D721Med (cell line): ENCODE measurements at places on chromosomes 1 and 21.

DNA sequence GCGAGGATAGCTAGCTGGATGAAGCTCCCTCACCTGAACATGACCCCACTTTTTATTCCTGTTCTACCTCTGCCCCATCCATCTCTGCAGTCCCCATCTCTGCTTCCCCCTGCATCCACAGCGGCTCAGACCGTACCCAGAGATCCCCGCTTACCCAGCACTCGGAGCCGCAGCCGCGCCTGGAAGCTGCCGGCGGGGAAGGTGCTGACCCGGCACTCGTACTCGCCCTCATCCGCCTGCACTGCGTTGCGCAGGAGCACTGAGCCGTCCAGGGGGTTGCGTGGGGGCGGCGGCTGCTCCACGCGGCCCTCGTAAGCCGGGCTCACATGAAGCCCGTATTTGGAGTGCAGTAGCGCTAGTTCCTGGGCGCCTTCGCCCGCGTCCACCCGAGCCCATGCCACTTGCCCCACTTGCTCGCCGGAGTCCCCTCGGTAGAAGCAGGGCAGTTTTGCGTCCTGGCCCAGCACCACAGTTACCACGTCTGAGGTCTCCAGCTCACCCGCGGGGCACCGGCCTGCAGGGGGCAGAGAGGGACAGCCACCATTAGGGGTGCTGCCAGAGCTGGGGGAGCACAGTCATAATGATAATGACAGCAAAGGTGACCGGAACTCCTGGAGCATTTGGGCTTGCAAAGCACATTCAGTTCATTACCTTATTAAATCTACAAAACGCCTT is 9.8 kb downstream of the NECTIN4 start:
- DNase-seq, result no peak

DNA sequence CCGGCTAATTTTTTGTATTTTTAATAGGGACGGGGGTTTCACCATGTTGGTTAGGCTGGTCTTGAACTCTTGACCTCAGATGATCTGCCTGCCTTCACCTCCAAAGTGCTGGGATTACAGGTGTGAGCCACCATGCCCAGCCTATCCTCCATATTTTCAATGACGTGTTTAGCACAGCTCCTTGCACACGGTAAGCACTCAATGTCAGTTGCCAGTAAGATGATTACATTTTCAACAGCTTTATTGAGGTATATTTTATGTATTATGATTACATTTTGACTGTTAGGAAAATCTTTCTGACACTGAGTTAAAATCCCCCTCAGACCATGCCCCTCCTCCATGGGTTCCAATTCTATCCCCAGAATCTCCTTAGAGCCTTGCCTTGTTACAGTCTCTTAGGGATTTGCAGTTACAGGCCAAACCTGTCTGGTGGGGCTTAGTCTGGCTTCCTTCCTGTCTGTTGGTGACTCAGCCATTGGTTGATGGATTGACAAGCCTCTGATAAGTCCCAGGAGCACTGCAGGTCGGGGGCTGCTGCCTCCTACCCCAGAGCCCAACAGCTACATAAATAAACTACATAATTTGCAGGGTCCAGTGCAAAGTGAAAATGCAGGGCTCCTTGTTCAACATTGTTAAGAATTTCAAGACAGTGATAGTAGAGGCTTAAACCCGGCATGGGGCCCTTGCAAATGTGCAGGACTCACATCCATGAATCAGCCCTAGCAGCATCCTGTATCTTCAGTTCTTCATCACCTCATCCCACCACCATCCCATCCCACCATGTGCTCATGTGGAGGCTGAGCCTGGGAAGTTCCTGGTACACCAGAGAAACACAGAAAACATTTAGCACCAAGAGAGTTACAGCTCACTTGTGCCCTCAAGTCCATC is 23.4 kb downstream of the COA7 start:
- DNase-seq, result peak; percentile 41

GRCh38 chr1:213393860-213394259 is 342.8 kb downstream of the RPS6KC1 start:
- no peak for DNase-seq

DNA sequence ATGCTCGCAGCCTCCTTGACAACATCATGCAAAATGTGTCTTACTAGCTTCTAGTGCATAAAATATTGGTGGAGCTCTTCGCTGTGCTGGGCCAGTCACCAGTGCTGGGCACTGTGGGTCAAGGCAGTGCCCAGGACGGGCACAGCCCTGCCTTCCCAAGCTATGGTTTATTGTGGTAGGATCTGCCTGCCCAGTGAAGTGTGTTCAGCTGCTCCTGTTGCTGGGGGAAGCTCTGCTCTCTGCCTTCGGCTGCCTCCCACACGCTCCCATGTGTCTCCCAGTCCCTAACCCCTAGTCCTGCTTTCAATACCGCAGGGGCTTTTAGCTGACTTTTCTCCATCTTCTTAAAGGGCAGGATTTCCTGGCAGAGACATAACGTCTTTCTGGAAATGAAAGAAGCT is 15.7 kb downstream of the EPHX1 start:
- DNase-seq, result no peak

DNA sequence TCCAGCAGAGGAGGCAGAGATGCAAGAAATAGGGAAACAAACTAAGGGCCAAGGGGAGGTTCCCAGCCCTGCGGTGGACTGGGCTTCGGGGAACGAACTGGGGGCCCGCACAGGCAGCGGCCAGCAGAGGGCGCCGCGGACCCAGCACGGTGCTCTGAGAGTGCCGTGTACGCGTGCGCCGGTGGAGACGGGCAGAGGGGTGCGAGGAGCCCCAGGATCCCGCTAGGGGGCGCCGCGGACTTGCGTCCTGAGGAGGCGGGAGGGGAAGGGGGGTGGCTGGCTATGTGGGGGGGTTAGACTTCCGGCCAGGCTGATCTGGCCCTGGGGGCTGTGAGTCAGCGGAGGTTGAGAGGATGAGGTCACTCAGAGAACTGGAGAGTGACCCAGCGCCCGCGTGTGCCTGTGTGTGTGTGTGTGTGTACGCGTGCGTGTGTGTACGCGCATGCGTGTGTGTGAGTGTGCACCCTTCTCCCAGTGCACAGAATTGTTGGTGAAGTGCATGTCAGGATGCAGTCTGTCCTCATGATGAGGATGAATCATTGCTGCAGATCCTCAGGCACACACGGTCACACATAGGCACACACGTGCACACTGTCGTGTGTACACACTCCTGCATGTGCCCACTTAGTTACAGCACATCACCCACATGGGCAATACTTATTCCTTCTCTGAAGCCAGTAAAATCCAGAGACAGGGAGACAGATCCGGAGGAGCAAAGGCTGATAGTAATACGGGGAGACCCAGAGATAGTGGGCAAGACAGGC is 17.0 kb downstream of the NES start:
- peak; percentile 100 for DNase-seq

GRCh38 chr21:44436111-44436611 is 19.1 kb upstream of the LRRC3 start:
- DNase-seq, result no peak

DNA sequence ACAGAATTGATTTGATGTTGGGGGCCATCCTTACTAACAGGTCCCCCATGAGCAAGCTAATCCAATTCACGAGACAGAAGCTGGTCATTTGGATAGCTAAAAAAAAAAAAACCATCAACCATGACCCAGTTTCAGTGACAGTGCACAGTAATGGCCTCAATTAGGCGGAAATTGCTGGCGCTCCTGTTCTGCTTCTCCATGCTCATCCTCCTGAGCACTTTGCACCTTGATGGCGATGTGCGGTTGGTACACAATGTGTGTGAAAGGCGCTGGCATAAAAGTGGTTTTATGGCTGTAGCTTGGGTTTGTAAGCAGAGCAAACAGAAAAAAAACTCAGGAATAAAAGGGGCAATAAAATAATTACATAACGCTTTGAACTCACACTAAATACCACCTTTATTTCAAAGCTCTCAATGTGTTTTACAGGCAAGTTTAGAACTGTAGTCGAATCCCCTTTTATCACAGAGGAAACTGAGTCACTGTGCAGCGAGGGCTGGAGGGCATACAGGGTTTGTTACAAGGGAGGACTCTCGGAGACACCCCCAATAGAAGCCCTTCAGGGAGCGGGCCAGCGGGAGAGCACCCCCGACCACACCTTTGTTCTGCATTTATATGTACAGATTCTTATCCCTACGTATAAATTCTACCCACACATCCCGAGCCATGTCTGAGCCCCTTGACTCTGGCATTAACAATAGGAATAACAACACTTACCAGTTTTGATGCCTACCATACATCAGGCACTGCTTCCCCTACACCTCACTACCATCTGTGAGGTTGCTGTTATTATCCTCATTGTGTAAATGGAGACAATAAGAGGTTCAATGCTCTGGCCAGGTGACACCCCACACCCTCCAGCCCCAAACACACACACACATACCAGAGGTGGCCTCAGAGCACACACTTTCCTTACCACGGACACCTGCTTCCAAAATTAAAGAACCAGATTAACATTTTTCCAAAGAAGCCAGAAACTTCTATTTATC is 213.5 kb upstream of the IRF2BP2 start:
- no peak for DNase-seq

DNA sequence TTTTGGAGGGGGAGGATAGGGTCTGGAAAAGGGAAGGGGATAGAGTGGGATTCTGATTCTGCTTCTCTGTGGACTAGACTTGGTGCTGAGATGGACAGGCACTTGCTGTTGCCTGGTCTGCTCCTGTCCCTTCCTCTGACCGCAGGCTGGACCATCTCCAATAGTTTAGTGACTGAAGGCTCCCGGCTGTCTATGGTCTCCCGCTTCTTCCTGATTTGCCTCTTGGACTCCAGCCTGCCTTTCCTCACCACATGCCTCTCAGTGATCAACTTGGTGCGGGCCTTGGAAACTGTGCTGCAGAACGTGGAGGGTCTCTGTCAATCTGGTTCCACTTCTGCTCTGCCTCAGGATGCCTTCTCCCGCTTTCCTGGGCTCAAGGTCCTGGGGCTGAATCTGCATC is 6.3 kb upstream of the ZSCAN20 start:
- DNase-seq, result no peak

- DNase-seq, result no peak
Observed at GRCh38 chr1:67894981-67895735, 61.9 kb upstream of the GNG12 start.

- peak; percentile 97 for DNase-seq
Observed at GRCh38 chr1:150974580-150975478, at the start of gene CERS2. Gene CERS2 (minus strand): TSS chr1:150974835. CDS start chr1:150969090, 5,745 bp downstream.

DNA sequence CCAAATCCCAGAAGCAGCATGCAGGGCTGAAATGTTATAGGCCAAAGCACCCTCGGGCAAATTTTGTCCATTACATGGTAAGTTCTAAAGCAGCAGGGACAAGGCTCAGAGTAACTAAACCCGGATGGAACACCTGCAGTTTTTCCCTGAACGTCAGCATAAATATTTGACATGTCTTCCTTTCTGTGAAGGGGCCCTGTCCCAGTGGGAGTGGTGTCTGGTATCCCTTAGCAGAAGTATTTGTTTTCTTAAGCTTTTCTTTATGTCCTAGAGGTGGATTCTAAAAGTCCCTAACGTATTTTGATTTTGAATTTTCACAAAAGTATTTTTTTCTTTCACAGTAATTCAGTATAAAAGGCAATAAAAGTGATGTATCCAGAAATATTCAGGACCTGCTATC is 223.9 kb downstream of the ST6GALNAC3 start:
- no peak for DNase-seq

GRCh38 chr1:212827831-212828278 is 19.6 kb downstream of the SPATA45 start:
- peak; percentile 54 for DNase-seq

- DNase-seq, result no peak
Observed at GRCh38 chr21:45029298-45029947, 45.0 kb upstream of the ADARB1 start.

DNA sequence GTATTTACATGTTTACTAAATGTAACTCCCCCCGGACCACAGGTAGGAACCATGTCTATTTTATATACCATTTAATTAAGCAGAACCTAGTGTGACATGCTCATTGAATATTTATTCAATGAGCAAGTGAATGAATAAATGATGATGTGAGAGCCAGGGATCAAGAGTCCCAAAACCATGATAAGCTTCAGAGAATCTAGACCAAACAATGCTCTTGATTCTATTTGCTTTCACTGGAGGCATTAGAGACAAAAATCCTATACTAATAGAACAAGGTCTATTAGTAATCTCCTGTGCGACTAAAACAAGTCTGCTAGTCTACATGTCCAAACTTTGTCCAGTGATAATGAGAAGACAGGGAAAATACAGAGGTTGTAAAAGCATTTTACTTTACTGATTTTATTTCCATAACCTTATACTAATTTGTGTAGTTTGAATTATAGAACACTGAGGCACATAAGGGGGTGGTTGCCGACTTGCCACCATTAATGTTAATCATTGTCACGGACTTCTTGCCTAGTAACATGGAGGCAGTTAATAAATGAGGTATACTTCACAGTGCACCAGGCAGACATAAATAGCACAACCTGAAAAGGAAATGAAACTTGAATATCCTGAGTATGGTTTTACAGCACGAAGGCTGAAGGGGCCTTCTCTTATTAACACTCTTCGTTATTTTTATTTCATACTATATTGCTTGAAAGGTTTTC is 69.8 kb downstream of the TBX15 start:
- DNase-seq, result no peak

DNA sequence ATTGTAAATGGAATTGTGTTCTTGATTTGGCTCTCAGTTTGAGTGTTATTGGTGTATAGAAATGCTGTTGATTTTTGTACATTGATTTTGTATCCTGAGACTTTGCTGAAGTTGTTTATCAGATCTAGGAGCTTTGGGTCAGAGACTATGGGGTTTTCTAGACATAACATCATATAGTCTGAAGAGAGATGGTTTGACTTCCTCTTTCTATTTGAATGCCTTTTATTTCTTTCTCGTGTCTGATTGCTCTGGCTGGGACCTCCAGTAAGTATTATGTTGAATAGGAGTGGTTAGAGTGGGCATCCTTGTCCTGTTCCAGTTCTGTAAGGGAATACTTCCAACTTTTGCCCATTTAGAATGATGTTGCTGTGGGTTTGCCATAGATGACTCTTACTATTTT is 39.1 kb upstream of the ANGPTL1 start:
- no peak for DNase-seq

- no peak for DNase-seq
Observed at GRCh38 chr1:196323869-196324268, 284.4 kb downstream of the KCNT2 start.

DNA sequence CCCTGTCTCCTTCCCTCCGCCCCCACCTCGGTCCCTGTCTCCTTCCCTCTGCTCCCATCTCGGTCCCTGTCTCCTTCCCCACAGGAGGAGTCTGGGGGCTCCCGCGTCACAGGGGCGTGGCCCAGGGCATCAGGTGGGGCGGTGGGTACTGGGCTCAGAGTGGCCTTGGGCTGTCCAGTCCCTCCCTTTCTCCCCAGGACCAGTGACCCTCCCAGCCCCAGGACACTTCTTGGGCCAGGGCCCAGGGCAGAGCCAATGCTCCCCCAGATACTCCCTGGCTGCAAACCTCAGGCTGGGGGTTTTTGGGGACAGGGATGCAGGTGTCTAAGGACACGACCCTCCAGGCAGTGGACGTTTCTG is 6.8 kb upstream of the RNF223 start:
- DNase-seq, result no peak

DNA sequence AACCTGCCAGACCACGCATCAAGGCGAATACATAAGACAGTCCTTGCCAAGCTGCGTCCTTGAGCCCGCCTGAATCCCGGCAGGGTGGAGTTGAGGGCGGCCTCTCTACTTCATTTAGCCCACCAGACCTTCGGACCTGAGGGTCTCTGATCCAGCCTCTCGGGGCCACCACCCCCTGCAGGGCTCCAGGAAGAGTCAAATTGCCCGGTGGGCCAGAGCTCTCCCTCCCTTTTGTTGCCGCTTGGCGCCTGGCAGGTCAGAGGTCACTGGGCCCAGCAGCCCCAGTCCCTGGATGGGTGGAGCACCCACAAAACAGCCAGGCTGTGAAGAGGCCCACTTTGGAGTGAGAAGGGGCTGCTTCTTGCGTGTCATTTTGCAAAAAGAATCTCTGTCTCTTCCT is 9.0 kb downstream of the GNG4 start:
- no peak for DNase-seq

GRCh38 chr1:30724175-30724574 is 790 bp upstream of the MATN1 start:
- no peak for DNase-seq

GRCh38 chr1:51623025-51623424 is 6.1 kb downstream of the OSBPL9 start:
- DNase-seq, result no peak
